ENCODE measurements at places on chromosomes 5 and 9.

- no peak for DNase-seq
These were observed 5.7 kb upstream of the PRXL2C start for GRCh38 chr9:96660692-96661248.

DNA sequence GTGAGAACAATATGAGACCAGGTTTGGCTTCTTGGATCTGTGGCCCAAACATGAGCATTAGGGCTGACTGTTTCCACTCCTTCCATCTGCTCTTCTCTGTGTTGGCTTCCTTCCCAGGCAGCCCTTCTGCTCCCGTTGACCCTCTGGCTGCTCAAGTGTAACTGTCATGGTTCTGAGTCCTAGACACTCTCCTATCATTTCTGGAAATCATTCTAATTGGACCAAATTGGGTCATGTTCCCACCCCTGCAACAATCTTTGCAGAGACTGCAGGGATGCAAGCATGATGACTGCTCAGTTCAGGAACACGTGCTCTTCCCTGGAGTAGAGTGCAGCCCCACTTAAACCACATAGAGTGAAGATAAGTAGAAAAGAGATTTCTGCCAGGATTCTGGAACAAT is 741.4 kb downstream of the TAF11L14 start:
- no peak for DNase-seq

DNA sequence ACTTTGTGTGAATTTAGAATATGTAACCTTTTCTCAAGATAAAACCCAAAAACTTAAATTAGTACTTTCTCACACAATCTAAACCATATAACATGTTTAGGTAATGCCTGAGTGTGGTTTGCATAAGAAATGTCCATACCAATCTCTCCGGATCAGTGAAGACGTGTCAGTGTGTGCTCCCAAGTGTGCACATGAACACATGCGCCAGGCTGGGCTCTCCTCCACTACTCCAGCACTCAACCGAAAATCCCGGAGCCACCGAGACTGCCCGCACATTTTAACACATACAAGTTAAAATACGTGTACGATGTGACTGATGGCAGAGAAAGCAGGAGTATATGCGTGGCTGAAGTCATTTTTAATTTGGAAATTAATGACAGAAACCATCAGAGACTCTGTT is 658.4 kb downstream of the EFNA5 start:
- DNase-seq: peak; percentile 0

- no peak for DNase-seq
These were observed 158.1 kb downstream of the FER start for GRCh38 chr5:108905805-108906204.

DNA sequence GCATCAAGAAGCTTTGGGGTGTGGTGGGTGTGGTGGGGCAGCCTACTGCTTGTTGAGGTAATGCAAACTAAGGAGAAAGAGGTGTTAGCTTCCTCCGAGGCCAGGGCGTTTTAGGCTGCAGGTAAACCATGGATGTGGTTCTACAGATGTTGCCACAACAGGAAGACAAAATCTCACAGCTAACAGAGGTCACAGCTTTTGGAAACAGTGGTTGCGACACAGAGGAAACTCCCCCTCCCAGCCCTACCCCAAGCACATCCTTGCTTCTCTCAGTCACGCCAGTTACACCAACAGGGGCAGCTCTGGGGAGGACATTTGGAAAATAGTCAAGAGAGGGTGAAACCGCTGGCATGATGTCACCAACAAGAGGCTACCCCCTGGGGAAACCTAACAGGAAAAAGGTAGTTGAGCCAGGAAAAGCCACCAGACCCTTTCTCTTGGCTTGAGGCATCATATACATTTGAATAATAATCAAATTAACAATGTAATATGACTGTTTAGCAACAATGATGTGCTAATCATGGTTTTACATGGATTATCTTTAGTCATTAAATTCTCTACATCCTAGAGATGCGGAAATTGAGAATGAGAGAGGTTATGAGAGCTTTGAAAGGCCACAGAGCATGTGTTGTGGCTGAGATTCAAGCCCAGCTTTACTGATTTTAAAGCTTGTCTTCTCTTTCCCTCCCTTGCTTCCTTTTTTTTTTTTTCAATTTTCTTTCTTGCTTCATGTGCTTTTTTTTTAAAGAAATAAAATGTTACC is 82.2 kb upstream of the IL12B start:
- DNase-seq: no peak

Data from PC-3 (cell line).